ENCODE measurements at places on chromosomes 2 and 18.

- DNase-seq = no peak
Measured at GRCh38 chr2:44941551-44942234, at the start of gene SIX3. Gene SIX3 (plus strand): TSS chr2:44941702. CDS start chr2:44942105, 403 bp downstream.

- no peak for DNase-seq
Measured at GRCh38 chr2:84906108-84906899, 848 bp downstream of the TMSB10 start.

DNA sequence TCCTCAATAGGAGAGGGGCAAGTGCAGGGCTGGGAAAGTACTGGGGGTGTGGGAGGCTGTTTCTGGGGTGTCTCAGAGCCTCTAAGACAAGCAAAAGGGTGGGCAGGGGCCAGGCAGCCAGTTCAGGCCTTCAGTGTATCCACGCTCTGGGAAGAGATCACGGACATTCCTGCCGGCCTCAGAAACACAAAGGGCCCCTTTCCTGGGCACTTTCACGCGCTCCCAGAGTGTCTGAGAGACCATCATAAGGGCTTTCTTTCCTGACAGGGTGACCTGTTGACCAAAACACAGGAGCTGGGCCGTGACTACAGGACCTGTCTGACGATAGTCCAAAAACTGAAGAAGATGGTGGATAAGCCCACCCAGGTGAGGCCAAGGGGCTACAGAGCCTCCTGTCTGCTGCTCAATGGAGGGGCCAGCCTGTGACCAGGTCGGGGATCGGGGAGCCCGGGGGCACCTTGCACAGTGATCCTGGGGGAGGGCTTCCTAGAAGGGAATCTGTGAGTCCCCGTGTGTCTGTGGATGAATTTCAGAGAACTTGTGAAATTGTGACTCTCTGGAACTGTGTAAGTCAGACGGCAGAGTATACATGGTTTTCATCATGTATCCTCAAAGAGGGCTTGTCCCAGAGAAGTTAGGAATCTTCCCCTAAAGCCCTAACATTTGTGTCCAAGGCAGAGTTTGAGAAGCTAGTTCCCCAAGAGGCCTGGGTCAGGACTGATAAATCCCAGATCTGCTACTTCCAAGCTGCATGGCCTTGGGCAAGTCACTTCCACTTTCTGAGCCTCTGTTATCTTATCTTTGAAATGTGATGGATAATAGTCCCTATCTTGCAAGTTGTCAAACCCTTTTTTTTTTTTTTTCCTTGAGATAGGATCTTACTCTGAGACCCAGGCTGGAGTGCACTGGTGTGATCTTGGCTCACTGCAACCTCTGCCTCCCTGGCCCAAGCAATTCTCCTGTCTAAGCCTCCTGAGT lies 1.8 kb downstream of the GNLY start:
- DNase-seq = no peak

DNA sequence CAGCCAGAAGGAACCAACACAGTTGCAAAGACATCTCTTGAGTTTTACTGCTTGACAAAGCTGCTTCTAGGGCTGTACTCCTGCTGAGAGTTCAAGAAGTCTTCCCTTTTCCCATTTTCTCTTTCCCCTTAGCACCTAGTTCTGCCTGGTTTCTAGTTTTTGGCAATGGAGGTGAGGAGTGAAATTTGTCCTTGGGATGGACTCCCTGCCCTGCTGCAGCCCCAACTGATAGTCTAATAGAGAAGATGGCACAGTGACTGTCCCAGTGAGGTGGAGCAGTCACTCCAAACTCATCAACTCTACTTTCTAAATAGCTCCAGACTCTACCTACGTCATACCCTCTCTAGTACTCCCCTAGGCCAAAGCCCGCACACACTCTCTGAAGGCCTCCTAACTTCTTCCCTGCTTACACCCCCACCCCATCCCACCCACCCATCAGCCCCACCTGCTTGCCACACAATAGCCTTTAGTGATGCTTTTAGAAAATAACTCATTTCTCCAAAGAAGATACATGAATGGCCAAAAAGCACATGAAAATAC lies 164.4 kb downstream of the DDX1 start:
- DNase-seq = no peak

DNA sequence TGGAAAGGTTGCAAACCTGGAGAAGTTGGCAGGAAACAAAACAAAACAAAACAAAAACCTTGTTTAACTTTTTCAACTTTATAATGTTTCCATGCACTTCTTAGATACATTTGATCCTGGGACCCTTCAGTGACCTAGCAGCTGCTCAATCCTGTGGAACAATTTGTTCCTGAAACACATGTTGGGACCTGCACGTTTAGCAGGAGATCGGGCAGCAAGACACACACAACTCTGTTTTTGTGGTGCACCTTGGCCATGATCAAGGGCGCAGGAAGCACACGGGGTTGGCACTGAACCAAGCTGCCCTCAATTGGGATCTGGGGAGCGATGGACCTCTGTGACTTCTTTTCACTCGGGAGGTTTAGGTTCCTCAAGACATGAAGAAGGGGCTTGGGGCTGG lies 268.7 kb downstream of the LOXHD1 start:
- DNase-seq = no peak

GRCh38 chr18:41887100-41887499 lies 67.9 kb upstream of the PIK3C3 start:
- no peak for DNase-seq

GRCh38 chr18:22169889-22170420 lies 566 bp downstream of the GATA6 start:
- no peak for DNase-seq

GRCh38 chr2:146004462-146004861 lies 1484.5 kb upstream of the ZEB2 start:
- DNase-seq = no peak

DNA sequence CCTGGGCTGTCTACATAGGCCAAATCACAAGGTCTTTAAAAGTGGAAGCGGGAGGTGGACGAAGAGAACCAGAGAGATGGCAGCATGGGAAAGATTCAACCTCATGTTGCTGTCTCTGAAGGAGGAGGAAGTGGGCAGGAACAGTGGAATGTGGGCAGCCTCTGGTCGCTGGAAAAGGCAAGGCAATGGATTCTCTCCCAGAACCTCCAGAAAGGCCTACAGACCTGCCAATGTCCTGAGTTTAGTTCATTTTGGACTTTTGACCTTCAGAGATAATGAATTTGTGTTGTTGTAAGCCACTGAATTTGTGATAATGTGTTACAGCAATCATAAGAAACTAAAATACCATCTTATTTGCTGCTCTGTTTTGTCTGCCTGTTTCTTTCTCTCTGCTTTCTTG lies 122.5 kb downstream of the RNF152 start:
- DNase-seq = no peak

DNA sequence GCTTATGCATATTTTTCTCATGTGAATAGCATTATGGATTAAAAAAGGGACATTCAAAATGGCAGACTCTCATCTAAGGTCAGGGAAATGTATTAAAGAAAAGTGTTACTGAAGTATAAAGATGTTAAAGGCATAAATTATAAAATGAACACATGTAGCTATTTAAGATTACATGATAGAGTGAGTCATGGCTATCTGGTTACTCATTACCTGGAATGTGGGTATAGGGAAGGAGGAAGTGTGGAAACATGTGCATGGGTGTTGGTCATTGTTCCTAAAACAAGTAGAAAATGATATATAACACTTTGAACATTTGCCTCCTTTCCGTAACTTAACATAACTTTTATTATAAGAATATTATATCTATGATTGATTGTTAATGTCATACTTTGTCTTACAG lies 66.4 kb downstream of the MYO1B start:
- no peak for DNase-seq

DNA sequence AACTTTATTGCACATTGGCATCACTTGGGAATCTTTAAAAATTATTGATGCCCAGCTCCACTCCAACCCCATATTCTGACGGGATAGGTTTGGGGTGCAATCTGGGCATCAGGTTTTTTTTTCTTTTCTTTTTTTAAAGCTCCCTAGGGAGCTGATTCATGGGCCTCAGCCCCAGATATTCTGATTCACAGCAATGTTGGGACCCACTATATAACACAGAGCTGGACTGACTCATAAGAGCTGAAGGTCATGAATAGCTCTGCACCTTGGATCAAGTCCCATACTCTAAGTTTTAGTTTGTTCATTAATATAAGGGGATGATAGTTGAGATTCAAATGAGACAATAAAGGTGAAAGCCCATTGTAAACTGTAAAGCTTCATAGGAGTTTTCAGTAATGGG lies 191.1 kb upstream of the REV1 start:
- no peak for DNase-seq

DNA sequence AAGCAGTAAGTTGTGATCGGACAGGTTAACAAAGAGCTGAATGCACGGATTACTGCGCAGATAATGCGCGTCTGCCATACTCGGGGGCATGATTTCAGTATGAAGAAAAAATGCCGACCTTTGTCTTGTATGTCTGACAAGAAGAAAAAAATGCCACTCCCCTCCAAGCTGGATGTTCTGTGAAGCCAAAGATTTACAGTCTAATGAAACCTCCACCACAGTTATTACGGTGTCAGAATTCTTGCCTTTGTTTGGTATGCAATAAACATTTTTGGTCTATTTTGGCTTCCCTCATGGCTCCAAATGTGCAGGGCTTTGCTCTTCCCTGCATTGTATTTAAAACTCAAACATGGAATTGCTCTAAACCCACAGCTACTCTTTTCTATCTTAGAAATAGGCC lies 72.2 kb upstream of the THUMPD2 start:
- no peak for DNase-seq

GRCh38 chr2:156933645-156934225 lies 323.8 kb upstream of the GALNT5 start:
- DNase-seq = no peak

GRCh38 chr2:232567721-232568120 lies 17.2 kb downstream of the EIF4E2 start:
- no peak for DNase-seq

GRCh38 chr2:129068543-129068942 lies 749.9 kb upstream of the HS6ST1 start:
- DNase-seq = no peak

- DNase-seq = no peak
Measured at GRCh38 chr2:202133909-202134265, 60.8 kb downstream of the KIAA2012 start.

- DNase-seq = no peak
Measured at GRCh38 chr2:17373741-17374140, 144.5 kb downstream of the RAD51AP2 start.

DNA sequence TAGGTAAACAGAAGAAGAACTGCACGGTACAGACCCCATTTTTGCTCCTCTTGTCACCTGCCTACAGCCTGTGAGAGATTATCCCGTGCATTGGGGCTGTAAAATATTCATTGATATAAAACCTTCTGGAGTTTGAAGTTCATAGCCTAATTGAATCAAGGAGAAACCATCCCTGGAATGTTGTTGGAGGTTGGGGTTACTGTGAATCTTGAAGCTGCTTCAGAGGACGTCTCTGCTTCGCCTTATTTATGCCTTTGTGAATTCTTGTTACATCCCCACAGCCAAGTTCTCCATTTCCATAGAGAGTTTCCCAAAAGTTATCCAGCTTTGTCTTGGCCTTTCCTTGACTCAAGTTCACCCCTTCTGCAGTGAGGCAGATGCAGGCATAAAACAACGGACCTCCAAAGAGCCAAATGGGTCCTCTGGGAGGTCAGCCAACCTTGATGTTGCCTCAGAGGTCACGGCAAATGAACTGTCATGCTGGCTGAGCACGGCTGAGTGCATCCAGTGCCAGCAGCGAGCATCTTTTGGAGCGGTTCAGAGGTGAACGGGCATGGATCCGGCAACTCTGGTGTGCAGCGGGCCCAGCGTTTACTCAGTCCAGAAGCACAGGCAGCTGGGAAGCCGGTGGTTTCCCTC lies 317.6 kb downstream of the PRKCE start:
- no peak for DNase-seq

GRCh38 chr2:69073928-69074570 lies 61.1 kb downstream of the ANTXR1 start:
- no peak for DNase-seq

GRCh38 chr2:177260379-177260778 lies 4.1 kb downstream of the NFE2L2 start:
- no peak for DNase-seq

GRCh38 chr2:208782097-208782496 lies 375.5 kb downstream of the PTH2R start:
- DNase-seq = no peak

GRCh38 chr2:54342603-54343002 lies 86.6 kb upstream of the TSPYL6 start:
- no peak for DNase-seq

DNA sequence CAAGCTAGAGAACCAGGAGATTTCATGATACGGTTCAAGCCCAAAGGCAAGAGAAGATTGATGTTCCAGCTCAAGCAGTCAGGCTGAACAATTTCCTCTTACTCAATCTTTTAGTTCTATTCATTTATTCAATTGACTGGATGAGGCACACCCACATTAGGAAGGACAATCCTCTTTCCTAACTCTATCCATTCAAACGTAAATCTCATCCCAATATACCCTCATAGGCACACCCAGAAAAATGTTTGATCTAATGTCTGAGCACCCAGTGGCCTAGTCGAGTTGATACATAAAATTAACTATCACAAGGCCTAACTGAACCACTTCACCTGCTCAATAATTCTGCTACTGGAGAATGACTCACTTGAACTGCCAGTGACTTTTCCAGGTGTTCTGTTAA lies 180.7 kb downstream of the RAD51AP2 start:
- no peak for DNase-seq

DNA sequence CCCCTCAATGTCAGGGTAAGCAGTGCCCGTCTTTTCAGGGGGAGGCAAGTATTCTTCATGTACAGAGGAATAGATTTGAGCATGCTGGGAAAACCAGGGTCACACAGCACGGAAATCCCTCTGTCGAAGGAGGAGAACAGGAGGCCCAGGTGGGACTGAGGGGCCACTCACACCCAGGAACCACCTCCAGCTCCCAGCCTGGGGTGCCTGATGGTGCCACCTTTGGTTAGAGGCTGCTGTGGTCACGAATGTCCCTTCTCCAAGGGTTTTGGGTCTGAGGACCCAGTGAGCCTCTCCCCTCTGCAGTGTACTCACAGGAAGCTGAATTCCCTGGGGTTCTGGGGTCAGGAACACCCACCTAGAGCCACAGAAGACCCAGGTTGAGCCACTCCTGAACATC lies 197.3 kb downstream of the ANKRD30B start:
- DNase-seq = no peak

DNA sequence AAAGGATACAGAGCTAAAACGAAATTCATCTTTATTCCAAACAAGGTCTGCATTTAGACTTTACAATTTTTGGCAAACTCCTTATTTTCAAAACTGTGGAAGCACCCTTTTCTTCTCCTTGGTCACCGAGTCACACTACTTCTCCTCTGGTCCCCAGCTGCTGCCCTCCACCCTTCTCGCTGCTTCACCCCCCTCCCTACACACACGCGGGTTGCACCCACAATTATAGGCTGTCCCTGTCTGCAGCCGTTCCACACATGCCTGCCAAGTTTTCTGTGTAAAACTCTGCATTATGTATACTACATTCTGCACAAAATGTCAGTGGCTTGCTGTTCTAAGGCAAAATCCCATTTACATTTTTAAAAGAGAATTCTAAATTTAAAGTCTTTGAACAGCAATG lies 63.5 kb downstream of the PTPN2 start:
- no peak for DNase-seq

- no peak for DNase-seq
Measured at GRCh38 chr2:45909677-45910191, 258.3 kb downstream of the PRKCE start.
